Activated T-helper 17 cell treated with anti-CD3 and anti-CD28 coated beads, Interleukin-2, amount 50 U/mL, for 72 hours (primary cell): ENCODE measurements at places on chromosomes 13 and 19. TPM values are rescaled to one million over a fixed set of nuclear protein-coding genes. Genes with fewer than 3 reads are reported as not detected.
A peak's percentile ranks its signal among the peaks of the same experiment; 100 is the strongest.

Gene CLEC4M
- total RNA-seq, result not detected

Gene PROZ
- total RNA-seq, result 0.39 TPM

Gene LCP1
- 916 TPM for total RNA-seq

Gene ZNF296
- 6.7 TPM for total RNA-seq

- ATAC-seq, result peak; percentile 81
Measured at GRCh38 chr13:49976314-49977258, 20.3 kb upstream of the TRIM13 start.

DNA sequence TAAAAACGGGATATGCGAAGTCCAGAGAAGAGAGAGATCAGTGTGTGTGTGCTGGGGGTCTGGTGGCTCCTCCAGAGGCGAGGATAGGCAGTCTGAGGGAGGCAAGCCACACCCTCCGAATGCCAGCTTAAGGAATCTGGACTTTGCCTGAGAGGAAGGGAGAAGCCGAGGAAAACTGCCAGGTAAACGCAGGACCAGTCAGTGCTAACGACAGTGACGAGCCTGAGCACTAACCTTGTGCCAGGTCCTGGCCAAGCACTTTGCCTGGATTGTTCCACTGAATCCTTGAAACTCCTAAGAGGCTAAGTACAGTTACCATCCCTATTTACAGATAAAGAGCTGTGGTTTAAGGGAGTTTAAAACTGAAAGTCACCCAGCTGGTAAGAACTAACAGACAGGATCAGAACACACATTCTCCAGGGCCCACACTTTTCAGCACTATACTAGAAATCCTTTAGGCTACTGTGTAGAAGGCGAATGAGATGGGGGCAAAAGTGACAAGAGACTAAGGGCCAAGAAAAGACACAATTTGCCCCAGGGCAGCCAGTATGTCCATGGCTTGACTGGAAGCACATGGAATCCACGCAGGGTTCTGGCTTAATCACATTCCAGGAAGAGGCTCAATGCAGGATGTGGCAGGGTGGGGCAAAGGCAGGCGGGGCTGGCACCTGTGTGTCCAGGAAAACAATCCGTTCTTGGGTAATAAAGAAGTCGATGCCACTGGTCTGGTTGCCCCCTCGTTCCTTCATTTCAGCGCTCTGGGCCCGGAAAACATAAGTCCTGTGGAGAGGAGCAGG, 15.1 kb downstream of the SMG9 start:
- no peak for ATAC-seq

GRCh38 chr13:26441476-26441875, 116.0 kb upstream of the WASF3 start:
- ATAC-seq, result no peak

- ATAC-seq, result no peak
Measured at GRCh38 chr13:51435002-51435578, 17.7 kb downstream of the INTS6 start.

GRCh38 chr13:94515374-94515773, 35.9 kb upstream of the DCT start:
- no peak for ATAC-seq
